Activated CD4-positive, alpha-beta T cell treated with anti-CD3 and anti-CD28 coated beads for 48 hours (primary cell): ENCODE measurements at places on chromosomes 13 and 19.

GRCh38 chr19:15869109-15869555, 28.7 kb downstream of the CYP4F2 start:
- DNase-seq = peak; percentile 47

DNA sequence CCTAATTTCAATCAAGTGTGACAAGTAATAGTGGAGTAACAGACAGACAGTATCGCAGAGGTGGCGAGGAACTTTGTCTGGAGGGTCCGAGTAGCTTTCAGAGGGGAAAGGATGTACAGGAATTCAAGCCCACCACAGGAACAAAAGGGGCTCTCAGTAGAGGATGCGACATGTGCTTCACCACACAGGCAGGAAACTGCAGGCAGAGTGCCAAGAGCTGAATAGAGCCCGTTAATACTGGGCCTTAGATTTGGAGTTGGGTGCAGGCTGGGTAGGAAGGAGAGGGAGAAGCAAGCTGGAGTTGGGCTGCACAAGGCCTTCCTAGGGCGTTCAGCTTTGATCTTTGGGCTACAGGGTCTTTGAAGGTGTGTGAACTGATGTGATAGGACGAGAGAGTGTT, 1.2 kb downstream of the CCDC70 start:
- DNase-seq = no peak

DNA sequence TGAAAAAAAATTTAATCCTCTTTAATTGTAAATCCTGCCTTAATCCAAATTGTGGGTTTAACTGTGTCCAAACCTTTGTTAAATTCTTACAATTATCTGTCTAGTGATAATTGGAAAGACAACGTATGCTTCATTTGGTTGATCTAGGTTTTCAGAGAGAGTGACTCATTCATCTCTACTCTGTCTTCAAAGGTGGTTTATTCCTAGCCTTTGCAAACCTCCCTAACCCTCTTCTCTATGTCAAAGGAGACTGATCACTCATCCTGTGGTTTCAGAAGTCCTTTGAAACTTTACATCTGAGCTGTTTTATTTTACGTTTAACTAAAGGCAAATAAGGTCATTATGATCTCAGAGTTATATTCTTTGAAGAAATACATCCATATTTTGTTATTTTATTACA, 8.8 kb upstream of the OXGR1 start:
- DNase-seq = no peak

- DNase-seq = no peak
Observed at GRCh38 chr19:2045501-2046045, 5.5 kb downstream of the MKNK2 start.

- no peak for DNase-seq
Observed at GRCh38 chr19:392375-392970, 16.5 kb downstream of the C2CD4C start.

DNA sequence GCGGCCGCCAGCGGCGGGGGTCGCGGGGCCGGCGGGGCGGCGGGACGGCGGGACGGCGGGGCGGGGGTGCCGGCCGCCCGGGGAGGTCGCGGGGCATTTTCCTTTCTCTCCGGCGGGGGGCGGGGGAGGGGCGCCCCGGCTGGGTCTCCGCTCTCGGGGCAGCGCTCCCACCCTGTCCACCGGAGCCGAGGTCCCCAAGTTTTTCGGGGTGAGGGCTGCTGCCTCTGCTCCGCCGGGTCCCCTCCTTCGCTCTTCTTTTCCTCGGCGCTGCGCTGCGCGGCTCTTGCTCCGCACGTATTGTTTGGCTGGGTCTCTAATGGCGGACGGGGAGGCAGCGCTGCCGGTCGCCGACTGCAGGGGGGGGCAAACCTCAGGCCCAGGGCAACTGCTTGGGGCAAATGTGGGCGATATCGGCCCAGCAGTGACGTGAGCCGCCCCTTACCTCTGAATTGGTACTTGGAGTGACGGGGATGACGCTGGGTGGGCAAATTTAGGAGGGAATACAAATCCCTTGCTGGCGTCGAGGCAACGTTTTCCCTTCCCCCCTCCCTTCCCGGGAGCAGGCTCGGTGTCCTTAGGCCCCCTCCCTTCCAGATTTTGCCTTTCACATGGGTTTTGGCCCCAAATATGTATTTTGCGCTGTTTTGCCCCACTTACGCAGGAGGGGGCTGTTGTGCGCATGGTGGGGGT, 759 bp downstream of the ZMYM2 start:
- peak; percentile 81 for DNase-seq

DNA sequence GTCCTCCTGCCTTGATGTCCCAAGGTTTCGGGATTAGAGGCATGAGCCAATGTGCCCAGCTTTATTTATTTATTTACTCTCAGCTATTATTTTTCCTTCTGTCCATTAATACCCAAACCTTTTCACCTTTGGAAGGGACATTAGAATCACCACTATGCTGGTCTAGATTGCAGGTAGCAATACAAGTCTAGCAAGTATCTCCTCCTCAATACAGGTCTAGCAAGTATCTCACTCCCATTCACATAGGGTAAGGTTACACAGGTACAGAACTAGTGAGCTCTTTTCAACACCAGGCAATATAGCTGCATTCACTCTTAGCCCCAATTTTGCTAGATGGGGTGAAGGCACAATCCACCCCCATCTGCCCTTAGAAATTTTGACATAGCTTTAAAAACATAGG, 17.4 kb upstream of the SPRYD7 start:
- no peak for DNase-seq

GRCh38 chr13:80469853-80470381, 129.0 kb upstream of the SPRY2 start:
- DNase-seq = no peak

GRCh38 chr19:18007044-18007916, 690 bp upstream of the ARRDC2 start:
- DNase-seq = peak; percentile 86

DNA sequence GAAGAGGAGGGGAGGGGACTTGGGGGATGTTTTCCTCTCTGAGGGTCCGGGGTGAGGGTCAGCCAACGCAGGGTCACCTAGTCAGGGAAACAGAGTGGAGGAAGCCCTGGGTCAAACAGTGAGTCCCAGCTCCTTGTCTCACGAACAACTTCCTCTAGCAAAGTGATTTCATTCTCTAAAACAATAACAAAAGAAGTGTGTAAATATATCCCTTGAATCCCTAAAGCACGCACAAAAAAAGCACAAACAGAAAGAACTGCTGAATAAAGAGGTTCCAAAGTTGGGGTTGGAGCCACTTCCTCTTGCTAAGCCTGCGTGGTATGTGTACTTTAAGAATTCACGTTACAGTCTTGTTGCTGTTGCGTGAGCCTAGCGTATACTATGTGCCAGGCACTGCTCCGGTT, 1.5 kb upstream of the C5AR2 start:
- DNase-seq = no peak

GRCh38 chr13:84651288-84651687, 769.0 kb upstream of the SLITRK1 start:
- DNase-seq = no peak

GRCh38 chr19:53172889-53173288, 14.0 kb upstream of the ZNF347 start:
- DNase-seq = no peak

DNA sequence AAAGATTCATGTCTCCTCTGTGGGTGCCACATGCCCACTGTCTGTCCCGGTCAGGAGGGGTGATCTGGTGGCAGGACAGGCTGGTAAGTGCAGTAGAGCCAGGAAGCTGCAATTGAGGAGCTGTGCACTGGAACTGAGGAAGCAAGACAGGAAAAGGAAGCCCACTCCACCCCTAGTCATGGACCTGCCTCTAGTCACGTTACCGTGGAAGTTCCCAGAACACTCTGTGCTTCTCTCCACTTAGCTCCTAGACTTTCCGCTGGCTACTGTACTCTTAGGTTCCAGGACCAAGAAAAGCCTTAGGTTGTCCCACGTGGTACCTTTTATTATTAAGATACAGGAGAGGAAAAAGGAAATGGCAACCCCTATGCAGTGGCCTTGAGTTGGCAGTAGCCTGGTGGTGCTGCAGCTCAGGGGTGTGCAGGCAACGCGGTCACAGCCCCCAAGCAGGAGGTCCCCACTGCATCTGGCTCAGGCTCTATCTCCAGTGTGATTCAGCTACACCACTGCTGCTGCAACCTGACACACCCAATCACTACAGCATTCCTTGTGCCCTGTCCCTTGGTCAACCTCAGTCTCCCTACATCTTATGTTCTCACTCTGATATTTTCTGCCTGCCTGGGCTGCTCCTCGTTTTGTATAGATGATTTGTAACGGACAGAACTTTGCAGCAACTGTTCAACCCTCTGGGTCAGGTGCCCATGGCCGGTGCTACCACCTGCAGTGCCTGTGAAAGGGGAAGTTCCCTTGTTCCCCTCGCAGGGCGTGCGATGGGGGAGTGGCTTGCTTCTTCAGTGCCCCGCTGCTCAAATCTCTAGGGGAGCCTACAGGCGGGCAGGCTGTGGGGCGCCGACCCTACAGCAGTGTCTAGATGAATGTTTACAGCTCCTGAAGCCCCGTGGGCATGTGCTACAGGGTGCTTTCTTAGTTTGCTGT, 24.4 kb upstream of the GPR12 start:
- no peak for DNase-seq

DNA sequence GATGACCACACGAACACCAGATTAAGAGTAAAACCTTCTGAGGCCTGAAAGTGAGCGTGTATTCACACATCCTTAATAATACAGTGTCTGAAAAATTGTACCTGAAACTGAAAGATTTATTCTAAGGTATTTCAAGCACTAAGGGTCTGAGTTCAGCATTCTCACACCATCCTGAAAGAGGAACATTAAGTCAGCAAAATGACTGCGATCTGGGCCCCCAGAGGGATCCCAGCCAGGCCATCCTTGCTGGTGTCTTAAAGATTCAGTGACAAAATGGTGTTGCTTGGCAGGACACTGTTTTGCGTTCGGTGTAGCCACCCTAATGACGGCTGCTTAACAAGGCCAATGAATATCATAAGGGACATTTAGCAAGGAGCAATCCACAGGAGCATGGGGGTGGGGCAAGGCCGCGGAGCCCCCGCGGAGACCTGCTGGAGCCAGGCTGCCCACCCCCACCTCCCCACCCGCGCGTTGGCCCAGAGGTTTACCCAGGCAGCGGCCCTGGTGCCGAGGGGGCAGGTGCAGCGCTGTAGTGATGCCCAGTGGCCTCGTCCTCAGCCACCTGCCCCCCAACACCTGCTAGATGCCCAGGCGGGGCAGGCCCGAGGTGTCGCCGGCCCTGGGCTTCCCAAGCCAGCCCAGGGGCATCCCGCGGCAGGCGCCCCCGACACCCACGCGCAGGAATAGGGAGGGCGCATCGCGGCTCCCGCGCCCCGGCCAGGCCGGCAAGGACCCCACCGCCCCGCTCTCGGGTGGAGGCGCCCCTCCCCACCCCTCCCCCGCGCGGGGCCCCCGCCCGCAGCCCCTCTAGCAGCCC, 742 bp downstream of the NALCN start:
- no peak for DNase-seq

DNA sequence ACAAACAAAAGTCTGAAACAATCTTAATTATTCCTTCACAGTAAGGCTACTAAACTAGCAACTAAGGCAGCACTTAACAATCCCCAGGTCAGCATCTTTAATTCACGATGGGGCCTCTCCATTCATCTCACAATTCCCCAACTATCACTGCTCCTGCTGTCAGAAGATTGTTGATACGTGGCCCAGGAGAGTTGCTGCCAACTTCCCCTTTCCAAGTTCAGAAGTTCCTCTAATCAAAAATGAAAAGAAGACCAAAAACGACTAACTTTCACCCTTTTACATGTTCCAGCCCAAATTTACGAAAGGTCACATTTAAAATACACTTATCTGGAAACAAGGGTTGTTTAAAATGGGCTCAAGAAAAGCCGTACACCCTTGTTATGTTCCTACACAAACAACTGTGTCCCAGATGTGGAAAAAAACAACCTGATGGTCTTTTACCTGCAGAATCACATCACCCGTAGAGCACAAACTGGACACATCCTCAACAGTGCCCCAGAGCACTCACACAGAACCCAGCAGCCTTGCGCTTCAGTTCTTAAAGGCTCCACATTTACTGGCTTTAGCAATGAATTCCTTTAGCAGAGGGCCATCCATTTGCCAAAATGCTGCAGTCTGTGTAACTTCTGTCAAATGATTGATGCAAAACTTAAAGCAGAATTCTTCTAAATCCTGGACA, 38.0 kb downstream of the PHF11 start:
- DNase-seq = no peak

DNA sequence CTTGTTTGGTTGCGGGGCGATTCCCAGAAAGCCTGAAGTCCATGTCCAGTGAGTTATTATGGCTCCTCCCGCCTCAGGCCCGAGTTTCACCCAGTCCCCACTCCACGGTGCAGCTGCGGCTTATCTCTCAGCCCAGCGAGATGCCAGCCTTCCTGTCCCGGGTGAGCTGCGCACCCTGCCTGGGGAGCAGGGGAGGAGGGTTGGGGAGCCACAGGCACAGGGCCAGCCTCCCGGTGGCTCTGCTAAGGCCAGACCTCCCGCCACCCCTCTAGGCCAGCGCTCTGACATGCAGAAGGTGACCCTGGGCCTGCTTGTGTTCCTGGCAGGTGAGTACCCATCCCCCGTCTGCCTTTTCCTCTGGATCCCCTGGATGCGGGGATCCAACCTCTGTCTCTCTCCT, 3.5 kb downstream of the FXYD3 start:
- DNase-seq = no peak

GRCh38 chr19:31286491-31286890, 62.7 kb downstream of the TSHZ3 start:
- no peak for DNase-seq

DNA sequence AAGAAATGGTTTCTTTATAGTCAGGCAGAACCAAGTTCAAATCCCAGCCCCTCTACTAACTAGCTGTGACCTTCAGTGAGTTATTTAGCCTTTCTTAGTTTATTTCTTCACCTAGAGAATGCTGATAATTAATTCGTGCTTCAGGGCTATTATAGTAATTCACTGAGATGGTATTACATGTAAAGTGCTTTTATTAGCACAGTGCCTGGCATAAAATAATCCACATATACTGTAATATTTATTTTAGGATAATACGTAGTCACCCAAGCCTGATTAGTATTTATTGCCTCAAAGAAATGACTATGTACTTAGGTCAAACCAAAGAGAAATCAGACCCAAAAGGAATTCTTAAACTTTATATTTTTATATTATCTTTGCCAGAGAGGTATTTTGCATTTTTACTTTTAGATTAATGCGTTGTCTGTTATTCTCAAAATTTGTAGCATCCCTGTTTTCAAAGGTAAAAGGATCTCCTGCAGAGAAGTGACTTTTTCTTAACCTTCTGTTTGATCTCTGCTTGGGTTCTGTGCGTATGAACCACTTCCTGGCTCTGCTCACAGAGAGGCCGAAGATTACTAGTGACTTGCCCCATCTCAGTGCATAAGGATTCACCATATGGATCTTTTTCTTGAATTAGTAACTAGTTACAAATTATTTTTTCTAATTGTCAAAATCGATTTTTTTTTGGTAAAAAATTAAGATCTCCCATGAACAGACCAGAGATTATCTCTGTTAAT, 19.7 kb downstream of the UBAC2 start:
- DNase-seq = no peak
